ENCODE measurements at places on chromosomes 16 and 17. TPM values are rescaled to one million over a fixed set of nuclear protein-coding genes. Genes with fewer than 3 reads are reported as not detected.

DNA sequence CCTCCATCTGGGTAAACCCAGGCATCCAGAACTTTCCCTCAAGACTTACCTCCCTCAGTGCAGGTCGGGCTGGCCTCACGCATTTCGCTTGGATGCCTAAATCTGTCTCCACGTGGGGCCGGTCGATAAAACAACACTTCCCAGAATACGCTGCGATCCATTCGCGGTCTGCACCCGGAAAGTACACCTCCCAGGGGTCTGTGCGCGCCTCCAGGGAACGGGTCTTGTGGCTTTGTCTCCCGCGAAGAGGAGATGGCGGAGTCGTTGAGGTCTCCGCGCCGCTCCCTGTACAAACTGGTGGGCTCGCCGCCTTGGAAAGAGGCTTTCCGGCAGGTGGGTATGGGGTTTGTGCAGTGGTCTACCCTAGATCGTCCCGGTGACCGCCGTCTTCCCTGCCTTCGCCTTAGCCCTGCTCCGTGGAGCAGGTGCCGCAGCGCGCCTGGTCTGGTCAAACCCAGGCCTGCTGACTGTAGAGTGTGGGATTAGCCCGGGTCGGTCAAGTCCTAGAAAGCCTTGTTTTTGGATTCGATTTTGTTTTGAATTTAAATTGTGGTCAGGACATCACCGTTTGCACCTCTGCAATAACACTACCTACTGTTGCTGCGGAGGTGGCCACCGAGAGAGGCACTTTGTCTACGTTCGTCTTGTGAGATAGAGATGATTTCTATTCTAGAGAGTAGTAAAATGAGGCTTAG, at the start of gene RPAIN:
Gene RPAIN, plus strand, starts transcription at position 224 of the 695 bp plus-strand sequence. Its CDS starts 29 bp downstream, at position 253.
- peaks cover 14% of the 10 kb centered on the region for H3K4me1 ChIP-seq
- peak within 1 kb of the TSS; percentile 93 for H3K27ac ChIP-seq
- H3K27me3 ChIP-seq, result no peaks in the 10 kb centered on the region

- no peak overlapping the region for H3K27ac ChIP-seq
- no peaks in the 10 kb centered on the region for H3K4me1 ChIP-seq
- H3K27me3 ChIP-seq, result no peaks in the 10 kb centered on the region
- H3K36me3 ChIP-seq, result no peaks in the 10 kb centered on the region
Observed at GRCh38 chr17:32917842-32918241, 10.1 kb upstream of the TMEM98 start.

- H3K36me3 ChIP-seq, result peaks cover 8% of the 10 kb centered on the region
- no peak overlapping the region for H3K4me3 ChIP-seq
- no peak for DNase-seq
- H3K27ac ChIP-seq, result no peak overlapping the region
- no peaks in the 10 kb centered on the region for H3K4me1 ChIP-seq
Observed at GRCh38 chr17:75241996-75242460, 19.4 kb downstream of the GGA3 start.

DNA sequence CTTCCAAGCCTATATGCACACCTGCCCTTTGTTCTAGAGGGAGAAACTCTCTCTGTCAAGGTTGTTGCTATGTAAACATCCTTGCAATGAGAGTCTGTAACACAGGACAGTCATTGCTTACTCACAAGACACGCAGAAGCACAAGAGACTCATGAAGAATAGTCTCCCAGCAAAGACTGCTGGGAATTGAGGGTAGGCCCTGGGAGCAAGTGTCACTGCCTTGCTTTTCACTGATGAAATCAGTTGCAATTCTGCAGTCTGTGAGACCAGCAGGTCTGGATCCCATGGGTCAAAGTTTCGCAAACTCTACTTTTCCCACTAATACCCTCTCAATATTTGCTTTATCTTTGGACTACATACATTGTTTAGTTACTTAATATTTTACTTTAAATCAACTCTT, 177.4 kb downstream of the FTO start:
- DNase-seq, result no peak
- no peaks in the 10 kb centered on the region for H3K27me3 ChIP-seq
- H3K4me1 ChIP-seq, result no peaks in the 10 kb centered on the region

DNA sequence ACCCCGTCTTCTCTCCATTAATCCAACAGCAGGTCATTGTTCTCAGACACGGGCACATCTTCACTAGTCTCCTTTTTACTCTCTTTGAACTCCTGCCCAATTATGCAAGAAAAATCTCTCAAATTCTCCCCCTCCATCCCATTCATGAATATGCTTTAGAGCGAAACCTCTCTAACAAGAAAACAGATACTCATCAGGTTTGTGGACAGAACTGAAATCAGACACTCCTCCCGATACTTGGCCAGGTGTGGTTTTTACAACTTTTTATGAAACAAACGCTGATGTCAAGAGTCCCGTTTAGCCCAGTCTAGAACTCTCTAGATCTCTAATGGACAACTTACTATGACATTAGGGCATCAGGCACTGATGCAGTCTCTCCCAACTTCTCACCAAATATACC, 40.9 kb downstream of the PIK3R5 start:
- no peaks in the 10 kb centered on the region for H3K36me3 ChIP-seq
- H3K27ac ChIP-seq, result no peak overlapping the region
- no peaks in the 10 kb centered on the region for H3K4me1 ChIP-seq
- H3K4me3 ChIP-seq, result no peak overlapping the region

The ACSM5 gene
- total RNA-seq, result 8.6 TPM

DNA sequence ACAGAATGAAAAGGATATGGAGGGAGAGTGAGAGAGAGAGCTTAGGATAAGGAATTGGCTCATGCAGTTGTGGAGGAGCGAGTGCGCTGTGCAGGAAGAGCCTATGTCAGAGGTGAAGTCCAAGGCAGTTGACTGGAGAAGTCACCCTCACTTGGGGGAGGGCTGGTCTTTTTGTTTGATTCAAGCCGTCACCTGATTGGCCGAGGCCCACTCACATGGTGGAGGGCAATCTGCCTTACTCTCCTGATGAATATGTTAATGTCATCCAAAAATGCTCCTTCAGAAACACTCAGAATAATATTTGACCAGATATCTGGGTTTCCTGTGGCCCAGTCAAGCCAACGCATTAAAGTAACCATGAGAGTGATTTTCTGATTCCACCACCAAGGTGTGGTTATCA, 131.7 kb downstream of the KATNIP start:
- no peak for DNase-seq
- H3K36me3 ChIP-seq, result peaks cover 18% of the 10 kb centered on the region
- H3K27ac ChIP-seq, result no peak overlapping the region
- H3K4me1 ChIP-seq, result no peaks in the 10 kb centered on the region
- no peak overlapping the region for H3K4me3 ChIP-seq
- no peaks in the 10 kb centered on the region for H3K27me3 ChIP-seq

DNA sequence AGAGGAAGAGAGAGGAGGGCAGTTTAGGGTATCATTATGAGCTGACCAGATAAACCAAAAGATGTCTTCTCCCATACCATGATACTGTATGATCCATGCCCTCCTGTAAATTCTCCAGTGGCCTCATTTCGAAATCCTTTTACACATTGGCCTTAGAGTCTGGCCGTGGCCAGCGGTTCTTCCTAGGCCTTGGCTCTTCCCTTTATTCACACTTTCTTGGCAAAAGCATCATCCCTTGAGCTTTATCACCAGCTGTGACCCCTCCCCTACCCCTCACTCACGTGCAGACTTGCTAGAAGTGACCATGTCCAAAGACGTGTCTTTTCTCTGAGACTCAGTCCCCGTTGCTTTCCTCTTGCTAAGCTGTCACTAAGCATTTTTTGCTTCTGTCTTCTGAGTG, 22.8 kb downstream of the KATNIP start:
- DNase-seq, result no peak
- no peaks in the 10 kb centered on the region for H3K4me1 ChIP-seq
- H3K27me3 ChIP-seq, result no peaks in the 10 kb centered on the region
- no peak overlapping the region for H3K4me3 ChIP-seq
- H3K27ac ChIP-seq, result no peak overlapping the region

The HAP1 gene
- total RNA-seq, result 1.3 TPM

The MYO15A gene
- total RNA-seq, result 1.3 TPM

The PRRT2 gene
- 1.9 TPM for total RNA-seq

GRCh38 chr17:78458091-78458490, 79.6 kb downstream of the PGS1 start:
- no peak for DNase-seq
- H3K4me3 ChIP-seq, result no peak overlapping the region
- no peaks in the 10 kb centered on the region for H3K4me1 ChIP-seq
- H3K27ac ChIP-seq, result no peak overlapping the region
- H3K36me3 ChIP-seq, result no peaks in the 10 kb centered on the region
- H3K27me3 ChIP-seq, result no peaks in the 10 kb centered on the region

- H3K4me1 ChIP-seq, result peaks cover 8% of the 10 kb centered on the region
- no peak for DNase-seq
- no peaks in the 10 kb centered on the region for H3K36me3 ChIP-seq
- H3K27me3 ChIP-seq, result no peaks in the 10 kb centered on the region
Observed at GRCh38 chr17:17751489-17752088, 70.3 kb downstream of the RAI1 start.

DNA sequence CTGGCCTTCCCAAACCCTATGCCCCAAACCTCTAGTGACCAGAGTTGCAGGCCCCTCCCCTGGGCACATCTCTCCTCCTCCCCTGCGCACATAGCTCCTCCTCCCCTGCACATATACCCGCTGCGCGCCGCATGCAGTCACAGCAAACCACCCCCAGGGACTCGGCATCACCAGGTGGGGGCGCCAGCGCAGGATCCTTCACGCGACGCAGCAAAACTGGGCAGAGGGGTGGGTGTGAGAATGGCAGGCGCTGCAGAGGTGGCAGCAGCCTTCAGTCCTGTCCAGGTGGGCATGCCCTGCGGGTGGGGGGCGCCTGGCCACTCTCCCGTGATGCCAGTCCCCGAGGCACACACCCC, 5.6 kb downstream of the CORO6 start:
- DNase-seq, result peak; percentile 93
- H3K27ac ChIP-seq, result no peak overlapping the region
- peaks cover 22% of the 10 kb centered on the region for H3K27me3 ChIP-seq
- H3K4me1 ChIP-seq, result peaks cover 17% of the 10 kb centered on the region

The MYOCD gene
- total RNA-seq, result 4.0 TPM

DNA sequence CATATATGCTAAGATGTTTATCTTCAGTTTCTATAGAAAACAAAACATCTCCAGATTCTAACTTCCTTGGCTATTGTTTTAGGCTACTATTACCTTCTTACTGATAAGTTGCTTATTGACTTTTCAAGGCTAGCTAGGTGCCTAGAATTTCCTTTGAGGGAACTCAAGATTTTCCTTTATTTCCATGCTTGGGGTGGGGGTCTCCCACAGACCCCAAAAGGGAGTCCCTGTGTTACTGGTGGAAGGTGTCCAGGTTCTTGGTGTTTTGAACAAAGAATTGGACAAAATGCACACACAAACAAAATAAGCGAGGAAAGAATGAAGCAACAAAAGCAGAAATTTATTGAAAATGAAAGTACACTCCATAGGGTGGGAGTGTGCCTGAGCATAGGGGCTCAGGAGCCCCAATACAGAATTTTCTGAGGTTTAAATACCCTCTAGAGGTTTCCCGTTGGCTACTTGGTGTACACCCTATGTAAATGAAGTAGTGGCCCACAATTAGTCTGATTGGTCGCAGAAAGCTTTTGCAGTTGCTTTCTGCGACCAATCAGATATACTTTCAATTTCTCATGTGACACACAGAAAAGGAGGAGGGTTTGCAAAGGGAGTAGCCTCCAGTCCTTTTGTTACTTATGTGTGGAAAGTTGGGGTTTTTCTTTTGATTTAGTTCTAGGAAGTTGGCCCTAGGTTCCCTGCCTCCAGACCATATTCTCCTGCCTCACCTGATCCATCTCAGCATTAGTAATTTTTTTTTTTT, 67.5 kb downstream of the MARF1 start:
- no peak overlapping the region for H3K4me3 ChIP-seq
- H3K27ac ChIP-seq, result no peak overlapping the region
- H3K4me1 ChIP-seq, result no peaks in the 10 kb centered on the region

The RASD1 gene
- total RNA-seq, result 147 TPM

The SLC13A5 gene
- total RNA-seq, result not detected

The CXCL16 gene
- 83.0 TPM for total RNA-seq

- no peak overlapping the region for H3K4me3 ChIP-seq
- H3K27ac ChIP-seq, result no peak overlapping the region
- H3K4me1 ChIP-seq, result no peaks in the 10 kb centered on the region
- DNase-seq, result no peak
- H3K27me3 ChIP-seq, result no peaks in the 10 kb centered on the region
- H3K36me3 ChIP-seq, result peaks cover 15% of the 10 kb centered on the region
Observed at GRCh38 chr17:56936697-56937322, 23.0 kb upstream of the TRIM25 start.

DNA sequence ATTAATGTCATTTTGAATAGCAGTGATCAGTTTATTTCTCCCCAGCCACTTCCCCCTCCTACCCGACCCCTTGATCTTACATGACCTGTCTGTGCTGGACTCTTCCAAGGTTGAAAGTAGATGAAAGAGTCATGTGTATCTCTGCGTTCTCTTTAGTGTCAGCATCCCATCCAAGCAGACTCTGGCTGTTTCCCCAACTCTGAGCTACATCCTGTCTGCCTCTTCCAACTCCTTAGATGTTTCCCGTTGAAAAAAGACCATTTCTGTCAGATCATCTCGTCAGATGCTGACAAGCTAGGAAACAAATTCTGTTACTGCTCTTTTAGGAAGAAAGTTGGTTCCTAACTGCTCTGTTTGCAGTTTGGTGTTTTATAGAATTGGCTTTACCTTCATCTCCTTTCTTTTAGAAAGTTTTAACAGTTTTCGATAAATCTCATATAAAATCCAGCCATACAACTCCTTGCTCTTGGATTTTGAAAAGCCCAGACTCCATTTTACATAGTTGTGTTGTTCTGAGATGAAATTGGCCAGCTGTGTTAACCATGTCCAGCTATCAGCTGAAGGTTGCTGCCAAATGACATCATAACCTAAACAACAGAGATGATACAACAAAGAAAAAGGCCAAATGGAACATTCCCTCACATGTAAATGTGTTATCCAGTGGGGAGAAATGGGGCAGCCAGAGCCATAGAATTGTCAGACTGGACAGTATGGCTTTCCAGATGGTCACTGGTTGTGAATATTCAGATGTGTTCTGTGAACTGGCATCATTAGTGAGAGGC, 43.5 kb downstream of the CYB561 start:
- H3K27me3 ChIP-seq, result no peaks in the 10 kb centered on the region
- H3K27ac ChIP-seq, result no peak overlapping the region
- H3K4me3 ChIP-seq, result no peak overlapping the region

DNA sequence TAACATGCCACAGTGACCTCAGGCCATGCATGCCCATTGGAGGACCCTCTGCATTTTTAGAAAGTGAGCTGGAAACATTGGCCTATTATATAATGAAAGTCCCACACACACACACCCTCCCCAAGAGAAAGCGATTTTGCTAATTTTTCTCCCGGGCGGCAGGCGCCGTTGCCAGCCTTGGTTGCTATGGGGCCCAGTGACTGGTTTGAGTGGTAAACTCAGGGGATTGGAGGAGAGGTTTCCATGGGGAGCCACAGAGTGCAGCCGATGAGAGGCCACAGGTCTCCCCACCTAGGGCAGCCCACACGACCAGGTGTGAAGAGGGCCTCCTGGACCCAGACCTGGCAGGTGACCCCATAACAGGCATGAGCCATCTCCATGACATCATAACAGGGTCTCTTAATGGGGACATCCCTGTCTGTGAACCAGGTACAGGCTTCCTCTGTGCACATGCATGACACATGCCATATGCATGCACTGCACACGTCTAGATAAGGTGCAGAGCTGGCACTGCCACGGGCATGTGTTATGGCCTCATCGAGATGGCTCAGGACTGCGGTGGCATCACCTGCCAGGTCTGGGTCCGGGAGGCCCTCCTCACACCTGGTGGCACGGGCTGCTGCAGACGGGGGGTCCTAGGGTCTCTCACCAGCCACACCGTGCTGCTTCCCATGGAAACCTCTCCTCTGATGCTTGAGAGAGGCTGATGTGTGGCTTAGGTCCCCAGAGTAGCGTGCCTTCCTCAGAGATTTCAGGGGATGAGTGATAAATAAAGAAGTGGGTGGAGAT, 144.1 kb downstream of the RBFOX3 start:
- no peaks in the 10 kb centered on the region for H3K4me1 ChIP-seq
- no peak overlapping the region for H3K27ac ChIP-seq
- no peak overlapping the region for H3K4me3 ChIP-seq
- no peaks in the 10 kb centered on the region for H3K27me3 ChIP-seq
- no peak for DNase-seq

All from kidney (tissue), 22 donors.